ENCODE measurements at places on chromosomes 3 and 15. TPM values are rescaled to one million over a fixed set of nuclear protein-coding genes. Genes with fewer than 3 reads are reported as not detected.

- DNase-seq: no peak
Measured at GRCh38 chr15:70492240-70493177, 270.8 kb downstream of the UACA start.

GRCh38 chr3:32460031-32460749, 42.5 kb downstream of the CMTM6 start:
- no peak for DNase-seq

DNA sequence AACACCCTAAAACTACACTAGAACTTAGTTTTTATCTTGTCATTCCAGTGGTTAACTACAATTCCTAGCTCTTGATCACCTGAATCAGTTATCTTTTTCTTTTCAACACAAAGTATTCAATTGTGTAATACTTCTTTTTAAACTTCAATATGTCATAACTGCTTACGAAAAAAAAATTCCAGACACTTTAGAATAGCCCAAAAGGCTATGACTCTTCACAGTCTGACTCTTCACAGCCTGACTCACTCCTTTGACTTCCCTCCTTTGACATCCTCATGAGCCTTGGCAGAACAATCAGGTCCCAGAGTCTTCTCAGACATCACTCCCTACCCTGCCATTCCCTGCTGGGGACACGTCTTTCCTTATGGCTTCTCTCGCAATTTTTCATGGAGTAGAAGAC, 727.1 kb downstream of the ROBO1 start:
- DNase-seq: no peak

DNA sequence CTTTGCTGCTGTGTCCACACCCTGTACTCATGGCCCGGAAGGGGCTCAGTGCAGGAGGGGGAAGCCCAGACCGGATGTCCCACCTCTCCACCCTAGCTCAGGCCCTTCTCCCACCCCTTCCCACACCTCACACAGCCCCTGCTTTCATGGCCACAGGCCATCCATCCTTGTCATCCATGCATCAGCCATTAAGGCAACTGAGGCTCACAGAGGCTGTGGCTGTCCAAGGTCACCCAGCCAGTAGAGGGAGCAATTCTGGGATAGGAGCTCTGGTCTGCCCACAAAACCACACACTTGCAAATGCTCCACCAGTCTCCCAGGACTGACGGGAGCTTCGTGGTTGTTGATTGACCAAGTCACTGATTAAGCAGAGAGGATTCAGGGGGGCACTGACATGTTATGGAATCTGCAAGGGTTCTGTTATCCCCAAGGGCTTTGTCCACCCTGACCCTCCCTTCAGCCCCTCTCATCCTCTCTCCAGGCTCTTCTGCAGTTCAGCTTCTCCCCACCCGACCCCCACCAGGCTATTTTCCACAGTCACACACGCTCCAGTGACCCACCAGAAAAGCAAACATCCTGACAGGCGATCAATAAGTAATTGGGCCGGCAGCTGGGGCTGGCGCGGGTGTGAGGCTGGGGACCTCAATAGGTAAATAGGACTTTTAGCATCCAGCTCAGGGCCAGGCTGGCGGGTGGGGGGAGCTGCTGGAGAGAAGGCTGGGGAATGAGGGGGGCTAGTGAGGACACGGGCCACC, 15.1 kb downstream of the LINGO1 start:
- no peak for DNase-seq

DNA sequence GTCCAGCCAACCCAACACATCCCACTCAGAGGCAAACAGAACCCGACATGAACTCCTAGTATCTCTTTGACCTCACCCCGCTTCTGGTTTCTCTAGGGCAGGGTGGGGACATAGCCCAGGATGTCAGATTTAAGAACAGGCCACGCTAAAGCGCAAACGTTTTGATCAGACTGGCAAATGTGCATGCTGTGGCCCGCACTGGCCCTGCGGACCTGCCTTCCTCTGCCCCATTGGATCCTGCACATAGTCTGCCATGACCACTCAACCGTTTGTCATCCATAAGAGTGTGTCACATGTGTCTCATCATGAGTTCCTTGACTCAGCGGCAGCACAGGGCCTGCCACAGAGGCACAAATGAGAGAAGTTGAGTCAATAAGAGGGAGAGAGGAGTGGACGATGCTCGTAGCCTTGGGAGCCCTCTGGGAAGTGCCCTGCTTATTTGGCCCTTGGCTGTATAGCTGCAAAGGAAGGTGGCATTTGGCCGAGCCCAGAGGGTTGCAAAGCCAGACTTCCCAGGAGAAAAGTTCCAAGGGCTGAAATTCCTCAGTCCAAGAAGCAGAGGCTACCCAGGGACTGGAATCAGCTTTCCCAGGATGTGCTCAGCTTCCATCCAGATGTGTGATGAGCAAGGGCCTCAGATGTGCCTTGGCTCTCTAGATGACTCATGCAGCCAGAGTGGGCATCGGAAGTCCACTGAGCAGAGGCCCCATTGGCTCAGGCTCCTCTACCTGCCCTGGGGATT, 55.5 kb upstream of the SLCO2A1 start:
- DNase-seq: no peak

Gene ANKUB1
- not detected for total RNA-seq

Gene DIPK2A
- total RNA-seq: 20.6 TPM
